ENCODE measurements at places on chromosomes 6 and 20. TPM values are rescaled to one million over a fixed set of nuclear protein-coding genes. Genes with fewer than 3 reads are reported as not detected.

FOXC1 gene
- total RNA-seq, result 3.5 TPM

SLC26A8 gene
- total RNA-seq, result not detected

- DNase-seq, result no peak
- no peaks in the 10 kb centered on the region for H3K27me3 ChIP-seq
- no peak overlapping the region for H3K27ac ChIP-seq
- H3K4me3 ChIP-seq, result no peak overlapping the region
Observed at GRCh38 chr6:6766230-6766905, 177.8 kb downstream of the LY86 start.

GRCh38 chr6:93394471-93394870, 24.9 kb downstream of the EPHA7 start:
- no peaks in the 10 kb centered on the region for H3K36me3 ChIP-seq
- no peak overlapping the region for H3K4me3 ChIP-seq
- no peak overlapping the region for H3K27ac ChIP-seq
- H3K27me3 ChIP-seq, result no peaks in the 10 kb centered on the region
- no peaks in the 10 kb centered on the region for H3K4me1 ChIP-seq

OR2H2 gene
- total RNA-seq, result not detected

DNA sequence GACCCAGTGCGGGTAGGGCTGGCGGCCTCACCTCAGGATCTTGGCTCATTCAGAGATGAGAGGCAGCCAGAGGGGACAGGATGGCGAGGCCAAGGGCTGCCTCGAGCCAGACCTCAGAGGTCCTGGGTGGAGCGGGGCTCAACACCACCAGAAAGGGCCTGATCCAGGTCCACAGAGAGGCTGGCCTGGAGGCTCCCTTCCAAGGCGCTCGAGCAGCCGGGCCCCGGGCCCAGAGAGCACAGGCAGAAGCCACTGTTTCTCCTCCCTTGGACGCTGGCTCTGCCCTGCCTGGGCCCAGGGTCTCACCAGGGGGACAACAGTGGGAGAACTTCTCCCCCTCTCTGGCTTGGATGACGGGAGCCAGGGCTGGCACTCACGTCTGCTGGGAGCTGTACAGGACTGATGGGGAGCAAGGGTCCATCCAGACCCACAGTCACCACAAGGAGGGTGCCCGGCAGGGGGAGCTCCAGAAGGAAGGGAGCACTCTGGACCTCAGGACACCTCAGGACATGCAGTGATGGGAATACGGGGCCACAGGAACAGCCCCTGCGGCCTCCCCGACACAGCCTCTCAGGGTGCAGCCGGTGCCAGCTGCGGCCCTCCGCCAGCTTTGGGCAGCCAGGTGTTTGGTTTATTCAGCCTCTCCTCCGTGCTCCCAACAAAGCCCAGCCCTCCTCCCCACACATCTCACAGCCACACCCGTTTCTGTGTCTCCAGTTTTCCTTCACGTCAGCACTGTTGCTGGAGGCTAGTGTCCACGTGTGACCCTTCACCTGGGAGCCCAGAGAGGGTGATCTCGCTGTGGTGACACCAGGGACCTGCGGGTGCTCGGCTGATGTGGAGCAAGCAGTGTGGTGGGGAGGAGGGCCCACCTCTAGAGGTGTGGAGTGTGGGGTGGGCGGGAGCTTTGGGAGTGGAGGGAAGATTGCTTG, 8.7 kb downstream of the RPS21 start:
- no peaks in the 10 kb centered on the region for H3K27me3 ChIP-seq
- H3K36me3 ChIP-seq, result no peaks in the 10 kb centered on the region
- no peak overlapping the region for H3K27ac ChIP-seq
- H3K4me3 ChIP-seq, result no peak overlapping the region
- DNase-seq, result no peak

DNA sequence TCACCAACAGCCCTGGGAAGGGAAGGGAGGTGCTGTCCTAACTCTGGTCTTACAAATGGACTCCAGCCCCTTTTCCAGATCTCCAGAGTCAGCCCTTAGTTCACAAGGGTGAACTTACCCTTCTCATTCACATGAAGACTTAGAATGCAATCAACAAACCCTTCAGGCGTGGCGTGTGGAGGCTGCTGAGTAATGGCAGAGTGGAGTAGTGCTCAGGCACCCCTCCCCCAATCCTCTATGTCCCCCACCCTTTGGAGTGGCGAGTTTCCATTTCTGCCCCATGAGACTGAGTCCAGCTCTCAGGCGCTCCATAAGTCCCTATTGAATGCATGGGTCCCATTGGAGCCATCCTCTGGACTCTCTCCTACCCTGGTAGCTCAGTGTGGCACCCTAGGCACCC, 3.3 kb downstream of the SNAI1 start:
- no peak overlapping the region for H3K27ac ChIP-seq
- no peaks in the 10 kb centered on the region for H3K36me3 ChIP-seq
- H3K4me1 ChIP-seq, result peaks cover 38% of the 10 kb centered on the region
- DNase-seq, result no peak
- no peaks in the 10 kb centered on the region for H3K27me3 ChIP-seq
- H3K4me3 ChIP-seq, result peak overlapping the region; percentile 65

- H3K27me3 ChIP-seq, result no peaks in the 10 kb centered on the region
- H3K27ac ChIP-seq, result peak overlapping the region; percentile 59
- no peak for DNase-seq
- no peaks in the 10 kb centered on the region for H3K4me1 ChIP-seq
- no peaks in the 10 kb centered on the region for H3K36me3 ChIP-seq
Observed at GRCh38 chr20:42485556-42485955, 704.1 kb downstream of the PTPRT start.

TBCC gene
- total RNA-seq, result 15.4 TPM

GGTLC1 gene
- total RNA-seq, result not detected

SYTL3 gene
- 6.4 TPM for total RNA-seq
